ENCODE measurements at places on chromosomes 7 and 10.

DNA sequence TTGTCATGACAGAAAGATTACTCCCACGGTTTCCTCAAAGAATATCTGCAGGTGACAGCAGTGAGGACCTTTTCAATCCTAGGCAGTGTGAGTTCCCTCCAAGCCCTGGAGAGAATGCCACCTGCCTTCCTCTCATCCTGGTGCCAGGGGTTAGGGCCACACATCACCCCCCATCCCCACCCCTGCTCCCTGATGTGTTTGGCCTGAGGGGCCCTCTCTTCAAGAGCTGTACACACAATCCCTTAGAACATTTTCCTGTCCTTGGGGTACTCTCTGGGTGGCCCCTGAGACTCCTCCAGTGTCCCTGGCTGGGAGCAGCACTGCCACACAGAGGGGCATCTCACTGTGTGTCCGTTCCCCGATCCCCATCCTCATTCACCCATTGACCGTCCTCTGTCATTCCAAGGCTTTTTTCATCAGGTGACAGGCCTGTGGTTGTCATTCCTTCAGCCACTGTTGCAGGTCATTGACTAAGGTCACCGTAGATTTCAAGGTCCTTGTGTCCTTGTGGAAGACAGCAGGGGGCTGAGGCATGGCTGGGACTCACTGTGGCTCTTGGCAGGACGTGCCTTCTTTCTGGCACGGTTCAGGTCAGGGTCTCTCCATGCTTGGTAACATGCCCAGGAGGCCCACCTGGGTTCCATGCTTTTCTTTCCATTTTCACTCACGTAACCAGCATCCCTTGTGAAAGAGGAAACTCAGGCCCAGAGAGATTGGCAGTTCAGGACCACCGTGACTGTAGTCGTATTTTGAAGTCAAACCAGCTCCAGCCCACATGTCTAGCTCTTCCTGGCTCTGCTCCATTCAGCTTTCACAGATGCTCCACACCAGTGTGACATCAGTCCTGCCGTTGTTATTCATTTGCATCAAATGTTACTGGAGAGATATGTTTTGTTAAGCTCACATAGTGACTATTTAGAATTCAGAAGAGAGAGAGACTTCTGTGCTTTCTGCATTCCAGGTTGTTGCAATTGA, 26.8 kb upstream of the BTBD16 start:
- no peak for DNase-seq

DNA sequence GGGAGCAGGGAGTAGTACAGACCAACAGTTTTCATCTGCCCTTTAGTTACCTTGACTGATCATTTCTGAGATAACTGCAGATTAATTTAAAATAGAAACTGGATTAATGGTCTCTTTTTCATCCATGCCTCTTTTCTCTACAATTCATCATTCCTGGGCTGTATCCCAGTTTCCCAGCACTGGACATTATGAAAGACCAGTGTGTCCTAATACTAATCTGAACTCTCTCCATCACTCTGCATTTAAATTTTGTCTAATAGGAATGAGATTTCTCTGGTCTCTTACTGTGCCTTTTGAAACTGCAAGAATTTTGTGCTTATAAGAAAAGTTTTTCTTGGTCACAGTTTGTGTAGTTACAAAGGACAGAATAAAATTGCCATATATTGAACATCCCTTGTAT, 12.7 kb downstream of the PLEKHA8 start:
- no peak for DNase-seq

- no peak for DNase-seq
These were observed 569.3 kb downstream of the ATRNL1 start for GRCh38 chr10:115662422-115662821.

GRCh38 chr7:43626695-43627094, 43.8 kb downstream of the STK17A start:
- DNase-seq = no peak

DNA sequence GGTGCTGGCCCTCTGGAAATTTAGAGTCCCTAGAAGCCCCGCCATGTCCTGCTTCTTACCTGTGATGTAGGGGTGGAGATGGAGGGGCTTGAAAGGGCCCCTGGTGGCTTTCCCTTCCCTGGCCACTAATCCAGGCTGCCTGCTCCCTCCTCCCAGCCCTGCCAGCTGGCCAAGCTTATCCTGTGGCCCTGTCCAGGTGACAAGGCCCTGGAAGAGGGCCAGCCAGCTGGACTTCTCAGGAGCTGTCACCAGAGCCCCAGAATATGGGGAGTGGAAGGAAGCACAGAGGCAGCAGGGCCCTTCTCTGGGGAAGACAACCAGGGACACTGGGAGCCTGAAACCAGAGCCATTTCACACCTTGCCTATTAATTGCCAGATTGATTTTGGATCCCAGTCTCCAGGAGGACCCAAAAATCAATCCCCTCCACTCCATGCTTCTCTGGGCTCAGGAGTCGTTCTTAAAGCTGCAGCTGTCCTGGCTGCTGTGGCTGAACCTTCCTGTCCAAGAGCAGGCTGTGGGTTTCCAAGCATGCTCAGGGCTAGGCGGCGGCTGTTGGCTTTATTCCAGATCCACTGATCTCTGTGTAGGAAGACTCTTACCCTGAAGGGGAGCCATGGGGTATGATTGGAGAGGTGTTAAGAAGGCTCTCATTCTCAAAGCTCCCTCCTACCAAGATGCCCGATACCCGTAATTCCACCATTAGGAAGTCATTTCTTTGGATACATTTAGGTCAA, 52.6 kb upstream of the PCBD1 start:
- no peak for DNase-seq

- no peak for DNase-seq
These were observed 72.4 kb upstream of the LRRC4 start for GRCh38 chr7:128103498-128104107.

DNA sequence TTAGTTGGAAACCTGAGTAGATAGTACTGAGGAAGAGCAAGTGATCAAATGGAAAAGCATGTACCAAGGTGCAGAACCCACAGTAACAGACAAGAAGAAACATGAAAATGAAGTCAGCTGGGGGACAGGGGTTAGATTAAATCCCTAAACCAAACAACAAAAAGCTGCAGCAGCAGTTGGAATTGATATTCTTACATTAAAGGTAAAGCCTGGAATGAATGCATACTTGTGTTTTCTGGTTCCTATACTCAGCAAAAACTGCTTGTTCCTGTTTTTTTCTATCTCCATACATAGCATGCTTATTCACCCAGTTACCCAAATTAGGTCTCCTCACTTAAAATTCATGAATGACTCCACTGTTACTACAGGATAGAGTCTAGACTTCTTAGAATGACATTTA, 92.4 kb downstream of the TPST1 start:
- no peak for DNase-seq

DNA sequence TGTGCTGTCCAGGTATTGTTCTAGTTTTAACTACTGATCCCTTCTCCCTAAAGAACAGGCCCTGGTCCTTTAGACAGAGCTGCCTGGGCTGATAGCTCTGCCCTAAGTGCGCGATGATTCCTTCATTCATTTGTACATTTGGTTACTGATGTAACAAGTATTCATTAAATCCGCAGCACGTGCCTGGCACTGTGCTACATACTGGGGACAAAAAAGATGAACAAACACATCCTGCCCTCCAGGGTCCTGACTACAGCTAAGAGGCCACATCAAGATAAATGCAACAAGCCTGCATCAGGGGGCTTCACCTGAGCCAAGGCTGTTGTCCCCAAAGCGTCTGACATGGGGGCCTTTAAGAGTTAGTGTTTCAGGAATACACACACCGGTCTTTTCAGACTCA, 99.0 kb upstream of the PODXL start:
- DNase-seq = no peak

- no peak for DNase-seq
These were observed 114.1 kb downstream of the ZFAND4 start for GRCh38 chr10:45558425-45558824.

GRCh38 chr10:80504897-80505465, 32.7 kb upstream of the SH2D4B start:
- DNase-seq = no peak

DNA sequence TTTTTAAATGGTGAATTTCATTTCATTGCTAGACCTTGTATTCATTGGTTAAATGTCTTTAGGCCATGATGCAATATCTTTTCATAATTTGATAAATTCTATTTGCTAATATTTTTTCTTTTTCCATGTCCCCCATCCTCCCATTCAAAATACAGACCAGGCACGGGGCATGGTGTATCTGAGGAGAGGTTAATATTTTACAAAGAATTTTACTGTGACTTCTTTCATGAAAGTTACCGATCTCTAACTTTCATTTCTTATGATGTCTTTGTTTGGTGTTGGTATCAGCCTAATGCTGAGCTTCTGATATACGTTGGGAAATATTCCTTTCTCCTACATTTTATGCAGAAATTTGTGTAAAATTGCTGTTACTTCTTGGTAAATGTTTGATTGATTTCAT, 216.7 kb upstream of the IGFBP3 start:
- DNase-seq = no peak

GRCh38 chr7:16028103-16028502, 341.6 kb upstream of the MEOX2 start:
- DNase-seq = no peak

DNA sequence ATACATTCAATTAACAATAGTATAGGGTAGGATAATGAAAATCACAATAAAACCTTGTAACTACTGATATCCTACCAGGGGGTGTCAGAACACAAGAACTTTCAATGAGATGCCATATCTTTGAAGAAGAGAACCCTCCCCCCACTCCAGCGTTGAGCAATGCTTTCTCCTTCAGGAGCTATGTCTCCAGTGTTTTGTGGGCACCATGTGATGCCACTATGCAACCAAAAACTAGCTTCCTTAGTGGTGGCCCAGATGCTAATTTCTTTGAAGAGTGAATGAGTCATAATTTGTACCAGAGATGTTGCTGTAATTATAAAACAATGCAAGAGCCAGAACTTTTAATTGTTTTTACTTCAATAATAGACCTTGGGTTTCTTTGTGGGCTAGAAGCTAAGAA, 76.0 kb upstream of the ADO start:
- no peak for DNase-seq

DNA sequence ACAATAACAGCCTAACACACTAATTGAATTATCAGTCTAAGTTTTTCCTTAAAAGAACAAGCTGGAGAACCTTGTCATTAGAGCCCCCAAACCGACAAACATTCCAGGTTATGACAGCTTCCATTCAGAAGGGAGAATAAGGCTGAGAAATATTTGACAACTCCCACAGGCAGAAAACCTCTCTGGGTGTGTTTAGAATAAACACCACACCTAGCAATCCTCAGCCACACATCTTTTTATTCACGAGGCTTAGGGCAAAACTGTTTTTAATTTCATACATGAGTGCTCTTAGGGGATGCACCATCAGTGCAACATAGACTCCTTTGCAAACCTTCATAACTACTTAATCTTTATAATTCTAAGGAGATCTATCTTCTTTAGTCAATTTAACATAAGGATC, 24.2 kb downstream of the STN1 start:
- DNase-seq = no peak

DNA sequence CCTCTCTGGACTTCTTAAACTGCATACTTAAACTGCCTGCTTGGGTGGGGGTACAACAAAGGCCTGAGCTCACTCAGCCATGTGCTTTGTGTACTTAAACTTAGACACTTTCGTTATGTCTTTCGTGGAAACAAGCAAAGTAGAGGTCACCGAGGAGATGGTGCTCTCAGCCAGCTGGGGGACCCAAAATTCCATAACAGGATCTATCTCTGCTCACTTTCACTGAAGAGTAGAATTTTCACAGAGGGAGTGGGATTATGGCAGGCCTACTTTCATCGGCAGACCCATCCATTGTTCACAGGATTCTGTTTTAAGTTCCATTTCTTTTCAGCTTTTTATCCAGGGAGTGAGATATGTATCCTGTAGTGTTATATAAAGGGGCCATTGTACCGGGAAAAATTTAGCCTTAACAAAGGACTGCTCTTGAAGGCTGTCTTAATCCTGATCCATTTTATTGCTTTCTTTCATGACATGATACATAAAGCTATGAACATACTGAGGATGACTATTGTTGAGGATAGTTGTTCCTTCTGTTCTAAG, 370.0 kb upstream of the GHITM start:
- no peak for DNase-seq

DNA sequence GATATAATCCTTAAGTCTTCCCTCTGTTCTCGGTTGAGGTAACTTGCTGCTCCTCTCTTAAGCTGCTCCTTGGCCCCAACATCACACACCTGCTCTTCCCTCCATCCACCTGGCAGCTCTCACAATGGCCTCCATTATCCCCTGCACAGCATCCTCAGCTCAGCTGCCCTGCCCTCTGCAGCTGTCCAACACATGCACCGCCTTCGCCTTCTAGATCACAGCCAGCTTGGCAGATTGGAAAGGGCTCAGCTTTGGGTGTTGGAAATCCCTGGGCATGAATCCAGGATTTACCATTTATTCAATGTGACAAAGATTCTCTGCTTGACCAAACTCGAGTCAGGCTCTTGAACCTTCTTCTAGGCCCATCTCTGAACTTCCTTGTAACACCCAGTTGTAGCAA, 20.6 kb downstream of the RGR start:
- DNase-seq = no peak

DNA sequence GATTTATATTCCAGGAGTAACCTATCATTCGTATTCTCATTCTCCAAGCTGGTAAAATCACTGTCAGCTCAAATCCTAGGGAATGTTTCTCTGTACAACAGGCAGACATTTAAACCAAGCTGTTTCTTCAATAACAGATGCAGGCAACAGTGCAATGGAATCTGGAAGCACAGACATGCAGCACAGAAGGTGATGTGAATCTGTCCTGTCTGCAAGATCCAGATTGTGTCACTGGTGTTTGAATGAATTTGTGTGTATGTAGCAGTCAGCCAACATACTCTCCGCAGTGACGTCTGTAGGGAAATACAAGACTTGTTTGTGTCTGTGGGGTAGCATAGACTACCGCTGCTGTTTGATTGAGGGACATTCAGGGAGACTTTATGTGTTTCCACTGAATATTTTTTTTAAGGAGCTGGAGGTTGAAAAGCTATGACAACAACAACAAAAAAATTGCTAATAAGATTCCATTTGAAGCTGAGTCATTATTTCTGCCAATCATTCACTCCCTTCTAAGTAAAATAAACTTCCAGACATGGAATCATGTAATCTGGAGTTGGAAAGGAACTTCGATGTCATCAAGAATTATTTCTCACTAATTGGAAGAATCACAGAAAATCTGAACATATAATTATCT, 122.9 kb upstream of the MYO3A start:
- DNase-seq = no peak

GRCh38 chr10:29555091-29555745, 79.6 kb downstream of the SVIL start:
- no peak for DNase-seq

DNA sequence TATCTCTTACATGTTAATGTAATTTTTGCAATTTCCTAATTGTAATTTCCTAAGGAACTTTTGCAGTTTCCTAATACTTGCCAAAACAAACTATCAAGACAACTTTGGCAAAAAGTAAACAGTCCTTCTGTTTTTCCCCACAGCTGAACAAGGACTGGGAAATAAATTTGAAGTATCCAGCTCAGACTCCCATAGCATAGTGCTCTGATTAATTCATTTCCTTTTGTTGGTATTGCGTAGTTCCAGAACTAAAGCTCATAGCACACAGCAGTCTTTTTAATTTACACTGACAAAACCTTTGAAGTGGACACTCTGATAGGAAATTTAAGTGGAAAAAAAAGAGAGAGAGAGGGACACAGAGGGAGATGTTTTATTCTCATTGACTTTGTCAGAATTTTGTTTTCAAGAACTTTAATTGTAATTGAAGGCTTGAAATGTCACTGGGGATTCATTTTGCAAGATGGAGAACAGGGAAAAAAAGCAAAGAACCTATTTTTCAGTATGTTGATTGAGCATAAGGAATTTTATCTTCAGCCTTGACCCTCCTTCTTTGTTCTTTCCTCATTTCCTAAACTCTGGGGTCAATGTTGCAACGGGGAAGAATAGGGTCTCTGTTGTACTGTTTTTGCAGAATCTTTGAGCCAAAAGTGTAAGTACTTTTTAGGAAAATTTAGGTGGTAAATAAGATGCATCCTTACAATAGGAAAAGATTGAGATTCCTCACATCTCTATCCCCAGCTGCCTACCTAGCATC, 232.2 kb upstream of the NPSR1 start:
- no peak for DNase-seq

Data from stimulated activated CD8-positive, alpha-beta memory T cell treated with anti-CD3 and anti-CD28 coated beads, Interleukin-2, amount 100 ng/mL, for 1 hour (primary cell).